ENCODE measurements at places on chromosomes 2 and 18.

- DNase-seq, result no peak
Measured at GRCh38 chr2:72175636-72176035, 28.0 kb upstream of the CYP26B1 start.

- DNase-seq, result no peak
Measured at GRCh38 chr18:31875301-31875700, 67.6 kb downstream of the TRAPPC8 start.

- no peak for DNase-seq
Measured at GRCh38 chr2:189111063-189111715, 68.4 kb downstream of the COL5A2 start.

DNA sequence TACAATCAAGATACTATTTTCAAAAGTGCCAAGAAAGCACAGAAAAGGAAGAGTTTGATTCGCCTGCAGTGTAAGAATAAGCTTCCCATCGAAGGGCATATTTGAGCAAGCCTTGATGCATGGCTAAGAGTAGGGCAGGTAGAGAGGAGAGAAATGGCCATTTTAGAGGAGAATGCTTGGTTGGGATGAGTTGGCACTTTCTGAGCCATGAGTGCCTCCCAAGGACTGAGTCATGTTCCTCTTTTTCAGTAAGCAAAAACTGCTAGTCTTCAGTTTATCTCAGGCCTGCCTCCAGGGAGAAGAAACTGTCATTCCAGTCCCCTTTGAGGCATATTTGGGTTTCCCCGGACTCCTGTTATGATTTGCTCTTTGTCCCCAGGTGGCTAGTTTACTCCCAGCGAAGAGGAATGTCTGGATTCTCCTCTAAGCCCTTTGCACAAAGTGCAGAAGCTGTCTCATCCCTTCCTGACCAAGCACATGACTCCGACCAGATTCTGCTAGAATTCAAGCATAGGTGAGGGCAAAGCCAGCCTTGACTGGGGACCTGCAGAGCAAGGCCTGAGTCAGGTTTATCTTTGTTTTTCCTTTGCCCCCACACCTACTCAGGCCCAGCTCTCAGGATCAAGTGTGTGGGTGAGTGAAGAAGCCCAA lies 115.2 kb downstream of the TTC32 start:
- no peak for DNase-seq

DNA sequence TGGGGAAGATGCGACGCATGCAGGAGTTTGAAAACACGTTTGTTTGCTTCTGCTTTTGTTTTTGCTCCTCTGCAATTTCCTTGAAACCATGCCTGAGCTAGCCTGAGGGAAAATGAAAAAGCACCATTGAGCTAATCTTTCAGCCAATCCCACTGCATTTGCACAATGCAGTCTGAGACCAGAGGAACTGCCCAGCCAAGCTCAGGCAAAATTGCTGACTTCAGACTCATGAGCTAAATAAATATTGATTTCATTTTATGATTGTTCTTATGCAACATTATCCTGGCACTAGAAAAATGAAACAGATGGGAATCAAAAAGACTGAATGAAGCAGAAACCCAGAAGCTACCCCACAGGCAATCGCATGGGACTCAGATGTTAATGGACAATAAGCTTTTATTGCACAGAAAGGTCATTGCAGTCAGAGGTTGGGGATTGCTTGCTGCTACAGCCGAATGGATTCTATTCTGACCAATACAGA lies 37.0 kb downstream of the TPRKB start:
- no peak for DNase-seq

DNA sequence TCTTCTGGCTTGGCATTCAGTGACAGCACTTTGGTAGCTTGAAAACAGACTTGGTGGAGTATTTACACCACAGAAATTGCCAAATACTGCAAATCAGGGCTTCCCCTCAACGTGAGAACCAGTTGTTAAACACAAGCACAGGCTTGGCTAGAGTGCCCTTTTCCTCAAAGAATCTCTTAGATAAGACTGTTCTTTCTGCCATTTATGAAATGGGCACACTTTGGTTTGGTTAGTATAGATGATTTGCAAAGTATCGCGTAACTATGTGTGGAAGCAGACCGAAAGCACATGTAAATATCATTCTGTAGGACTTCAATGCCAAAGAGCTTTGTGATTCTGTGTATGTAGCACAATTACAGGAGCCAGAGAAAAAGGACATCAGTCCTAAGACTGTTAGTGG lies 308.2 kb downstream of the DCC start:
- DNase-seq, result no peak

DNA sequence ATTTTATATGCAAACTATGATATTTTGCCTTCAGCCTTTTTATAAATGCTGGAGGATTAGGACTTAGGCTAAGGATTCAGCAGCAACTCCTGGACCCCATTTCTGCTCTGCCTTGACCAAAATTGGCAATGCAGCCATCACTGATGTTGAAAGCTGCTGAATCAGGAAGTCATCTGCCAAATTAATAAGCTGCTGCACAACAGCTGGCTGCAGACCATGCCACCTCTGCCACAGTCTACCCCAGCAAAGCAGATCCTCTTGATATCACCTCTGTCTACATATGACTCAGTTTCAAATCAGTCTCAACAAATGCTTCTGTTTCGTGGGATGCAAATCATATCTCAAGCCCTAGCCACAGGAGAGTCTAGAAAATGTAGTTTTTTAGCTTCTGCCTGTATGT lies 7.1 kb upstream of the SOS1 start:
- DNase-seq, result no peak

All from D721Med (cell line).